Mesenchymal stem cell (in vitro differentiated cells and primary cell): ENCODE measurements at places on chromosomes 2 and 18.
A peak's percentile ranks its signal among the peaks of the same experiment; 100 is the strongest.

GRCh38 chr2:39659765-39660611, 5.7 kb upstream of the TMEM178A start:
- DNase-seq: no peak

DNA sequence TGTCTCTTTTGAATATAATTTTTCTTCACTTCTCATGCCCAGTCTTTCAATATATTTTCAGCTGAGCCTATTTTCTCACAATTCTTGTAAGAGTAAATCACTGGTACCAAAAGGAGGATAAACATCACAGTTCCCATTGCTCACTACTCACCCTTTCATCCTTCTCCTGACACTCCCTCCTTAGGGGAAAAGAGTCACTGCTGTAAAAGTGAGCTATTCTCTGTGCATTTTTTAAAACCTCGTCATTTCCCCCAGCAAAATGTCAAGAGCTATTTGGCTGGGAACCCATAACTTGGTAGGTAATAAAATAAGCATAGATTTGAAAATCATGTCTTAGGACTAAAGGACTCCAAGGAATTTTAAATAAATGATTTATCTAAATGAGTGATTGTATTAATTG, 340.1 kb upstream of the GYPC start:
- no peak for DNase-seq

DNA sequence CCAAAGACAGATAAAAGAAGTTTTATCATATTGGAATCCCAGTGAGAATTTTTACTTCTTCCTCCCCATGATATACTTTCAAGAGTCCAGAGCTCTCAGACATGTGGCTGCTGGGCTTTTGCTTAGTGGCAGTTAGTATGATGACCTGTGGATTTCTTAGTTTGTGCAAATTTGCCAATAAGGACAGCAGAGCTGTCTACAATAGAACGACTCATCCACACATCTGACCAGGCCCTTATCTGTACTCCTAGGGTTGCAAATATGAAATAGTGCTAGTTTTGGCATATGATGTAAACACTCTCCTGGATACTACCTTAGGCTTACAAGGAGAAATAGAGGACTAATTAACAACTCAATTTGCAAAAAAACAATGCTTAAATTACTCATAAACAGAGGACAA, 758.4 kb upstream of the TMEFF2 start:
- DNase-seq: no peak

- DNase-seq: peak; percentile 40
Observed at GRCh38 chr2:172829229-172829628, 93.6 kb downstream of the RAPGEF4 start.

DNA sequence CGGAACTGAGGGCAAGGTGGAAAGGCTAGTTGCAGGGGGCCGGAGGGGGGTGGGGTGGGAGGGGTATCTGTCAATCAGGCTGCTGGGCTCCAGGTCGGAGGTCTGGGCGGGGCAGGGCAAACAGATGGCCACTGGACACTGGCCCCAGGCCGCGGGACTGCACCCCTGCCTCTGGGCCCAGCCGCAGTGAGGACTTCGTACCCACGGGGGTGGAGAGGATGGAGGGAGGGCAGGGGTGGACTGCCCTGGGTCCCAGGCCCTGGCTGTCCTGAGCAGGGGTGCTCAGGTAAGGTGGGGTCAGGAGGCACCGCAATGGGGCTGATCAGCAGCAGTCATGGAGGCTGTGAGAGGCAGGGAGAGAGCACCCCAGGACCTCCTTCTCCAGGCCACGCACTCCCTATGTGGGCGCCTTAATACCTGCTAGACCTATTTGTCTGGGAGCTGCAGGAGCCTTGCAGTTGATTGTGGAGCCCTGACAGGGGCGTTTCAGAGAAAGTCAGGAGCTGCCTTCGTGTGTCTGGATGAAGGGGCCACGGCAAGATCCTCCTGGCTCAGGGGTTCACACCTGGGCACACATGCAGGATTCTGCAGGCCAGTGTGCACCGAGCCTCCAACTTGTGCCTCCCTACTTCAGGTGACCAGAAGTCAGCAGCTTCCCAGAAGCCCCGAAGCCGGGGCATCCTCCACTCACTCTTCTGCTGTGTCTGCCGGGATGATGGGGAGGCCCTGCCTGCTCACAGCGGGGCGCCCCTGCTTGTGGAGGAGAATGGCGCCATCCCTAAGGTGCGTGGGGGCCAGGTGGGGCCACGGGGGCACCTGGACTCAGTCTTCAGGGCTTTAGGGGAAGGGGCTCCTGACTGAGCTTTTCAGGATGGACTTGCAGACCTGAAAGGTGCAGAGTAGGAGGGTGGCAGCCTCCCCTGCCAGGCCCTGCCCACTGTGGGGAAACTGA, 1.5 kb downstream of the CTDSP1 start:
- DNase-seq: no peak

GRCh38 chr2:188601391-188601790, 309.7 kb downstream of the GULP1 start:
- no peak for DNase-seq
